Testis (tissue), 5 donors: ENCODE measurements at places on chromosomes 7 and 10.
A peak's percentile ranks its signal among the peaks of the same experiment; 100 is the strongest.

DNA sequence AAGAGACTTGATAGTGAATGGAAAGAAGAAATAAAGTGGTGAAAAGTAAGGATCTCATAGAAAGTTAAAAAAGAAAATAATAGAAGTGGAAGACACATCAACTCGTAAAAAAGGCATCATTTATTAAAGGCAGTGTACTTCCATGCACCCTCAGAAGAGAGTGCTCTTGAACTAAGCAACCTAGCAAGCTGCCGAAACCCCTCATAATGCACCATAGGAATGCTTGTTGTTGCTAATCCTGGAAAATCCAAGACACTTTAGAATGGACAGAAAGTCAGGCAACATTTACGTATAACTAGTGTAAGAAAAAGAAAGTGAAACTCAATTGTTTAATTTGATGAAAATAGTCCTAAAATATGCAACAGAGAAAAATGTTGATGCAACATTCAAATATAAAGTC lies 12.8 kb downstream of the TFPI2 start:
- DNase-seq, result no peak

GRCh38 chr10:59809644-59809974 lies 56.4 kb upstream of the MRLN start:
- DNase-seq, result no peak

DNA sequence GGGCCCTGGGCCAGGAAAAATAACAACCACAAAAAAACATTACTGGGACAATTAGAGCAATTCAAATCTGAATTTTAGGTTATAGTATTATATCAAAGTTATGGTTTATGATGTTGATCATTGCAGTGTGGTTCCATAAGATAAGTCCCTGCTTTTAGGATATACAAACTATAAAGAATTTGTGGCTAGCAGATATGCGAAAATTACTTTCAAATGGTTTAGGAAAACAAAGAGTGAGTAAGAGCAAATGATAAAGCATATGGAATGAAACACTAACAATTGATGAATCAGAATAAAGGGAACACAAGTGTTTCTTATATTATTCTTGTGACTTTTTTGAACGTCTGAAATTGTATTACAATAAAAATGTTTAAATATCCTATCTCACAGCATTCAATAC lies 64.4 kb upstream of the HECTD2 start:
- no peak for DNase-seq

DNA sequence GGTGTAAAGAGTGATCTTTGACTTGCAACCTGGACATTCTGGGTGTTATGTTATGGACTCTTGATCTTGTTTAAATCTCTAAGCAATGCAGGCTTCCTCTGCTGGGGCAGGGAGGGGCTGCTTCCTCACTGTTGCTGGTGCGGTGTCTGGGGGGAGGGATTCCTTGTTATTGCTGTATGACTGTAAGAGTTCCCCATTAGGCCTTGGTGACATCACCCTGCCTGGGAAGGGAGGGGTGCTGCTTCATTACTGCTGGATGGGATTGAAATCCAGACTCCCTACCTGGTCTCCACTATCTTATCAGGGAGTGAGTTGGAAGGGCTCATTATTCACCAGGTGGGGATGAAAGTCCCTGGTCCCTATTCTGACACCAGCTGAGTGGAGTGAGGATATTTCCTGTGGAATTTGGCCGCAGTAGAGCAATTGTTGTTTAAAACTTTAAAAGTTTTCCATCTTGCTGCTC lies 8.8 kb downstream of the OGDH start:
- DNase-seq, result peak; percentile 35

- DNase-seq, result no peak
Observed at GRCh38 chr7:103691291-103691690, 245.3 kb upstream of the SLC26A5 start.

DNA sequence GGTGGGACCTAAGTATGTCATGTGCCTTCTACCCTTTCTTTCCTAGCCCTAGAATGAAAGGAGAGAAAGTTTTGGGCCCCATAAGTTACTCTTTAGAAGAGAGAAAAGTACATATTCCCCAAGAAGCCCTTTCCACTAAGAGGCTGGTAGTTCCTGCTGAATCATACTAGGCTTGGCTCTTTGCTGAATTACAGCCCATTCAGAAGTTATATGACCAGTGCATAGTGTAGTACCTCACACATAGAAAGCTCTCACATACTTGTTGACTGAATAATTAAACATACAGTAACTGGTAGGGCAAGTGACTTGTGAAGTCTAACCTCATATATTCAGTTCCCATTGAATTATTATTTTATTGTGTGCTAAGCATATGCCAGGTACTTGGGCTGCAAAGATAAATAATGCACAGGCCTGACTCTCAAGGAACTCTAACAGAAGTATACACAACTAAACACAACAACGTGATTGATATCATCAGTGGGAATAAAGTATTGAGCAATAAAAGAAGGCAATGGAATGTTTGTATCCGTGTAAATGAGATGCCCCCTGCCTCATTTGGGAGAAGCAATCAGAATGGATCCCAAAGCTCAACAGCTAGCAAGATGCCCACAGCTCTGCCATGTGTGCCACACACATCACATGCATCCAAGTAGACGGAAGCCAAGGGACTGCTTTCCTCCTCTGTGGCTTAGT lies 38.9 kb upstream of the UBN2 start:
- no peak for DNase-seq

- DNase-seq, result no peak
Observed at GRCh38 chr10:36621346-36621745, 504.1 kb upstream of the ANKRD30A start.

DNA sequence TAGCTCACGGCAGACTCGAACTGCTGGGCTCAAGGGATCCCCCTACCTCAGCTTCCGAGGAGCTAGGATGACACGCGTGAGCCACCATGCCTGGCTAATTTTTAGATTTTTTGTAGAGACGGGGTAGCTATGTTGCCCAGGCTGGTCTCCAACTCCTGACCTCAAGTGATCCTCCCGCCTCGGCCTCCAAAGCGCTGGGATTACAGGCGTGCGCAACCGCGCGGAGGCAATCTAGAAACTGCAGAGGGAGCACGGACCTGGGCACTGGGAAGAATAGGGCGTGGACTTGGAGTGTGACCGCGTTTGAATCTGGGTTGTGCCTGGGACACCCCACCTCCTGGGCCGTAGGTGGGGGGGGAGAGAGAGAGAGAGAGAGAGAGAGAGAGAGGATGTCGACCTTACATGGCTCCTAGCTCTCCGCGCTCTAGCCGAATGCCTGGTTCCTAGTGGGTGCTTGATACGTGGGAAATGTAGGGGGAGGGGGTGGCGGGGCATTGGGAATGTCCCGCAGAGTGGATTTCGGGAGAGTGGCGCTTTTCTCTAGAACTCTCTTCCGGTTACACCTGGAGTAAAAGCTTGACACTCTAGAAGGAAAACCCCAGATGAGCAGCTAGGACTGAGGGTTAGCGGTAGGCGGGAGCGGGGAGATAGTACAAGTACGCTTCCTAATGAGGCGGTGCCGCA lies 1.2 kb upstream of the MAP3K8 start:
- DNase-seq, result peak; percentile 26

GRCh38 chr7:151244841-151245346 lies 3.6 kb downstream of the SMARCD3 start:
- no peak for DNase-seq

- DNase-seq, result no peak
Observed at GRCh38 chr7:74338366-74339108, 49.3 kb downstream of the CLIP2 start.

DNA sequence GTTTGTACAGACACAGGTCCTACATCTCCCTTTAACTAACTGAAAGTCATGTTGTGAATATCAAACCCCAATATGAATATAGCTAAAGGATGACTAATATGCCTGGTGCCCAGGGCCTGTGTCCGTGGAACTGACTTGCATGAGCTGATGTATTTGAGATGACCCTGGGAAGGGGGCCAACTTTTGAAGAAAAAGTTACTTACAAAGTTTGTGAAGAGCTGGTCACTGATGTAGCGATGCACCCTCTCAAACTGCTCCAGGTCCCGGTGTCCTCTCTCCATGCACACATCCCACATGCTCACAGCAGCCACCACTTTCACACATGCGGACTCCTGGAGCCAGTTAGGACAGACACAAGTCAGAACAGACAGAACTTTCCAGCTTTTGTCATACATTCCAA lies 106.2 kb downstream of the ABCC2 start:
- DNase-seq, result peak; percentile 83

- no peak for DNase-seq
Observed at GRCh38 chr10:34018129-34018528, 683.7 kb upstream of the NRP1 start.

DNA sequence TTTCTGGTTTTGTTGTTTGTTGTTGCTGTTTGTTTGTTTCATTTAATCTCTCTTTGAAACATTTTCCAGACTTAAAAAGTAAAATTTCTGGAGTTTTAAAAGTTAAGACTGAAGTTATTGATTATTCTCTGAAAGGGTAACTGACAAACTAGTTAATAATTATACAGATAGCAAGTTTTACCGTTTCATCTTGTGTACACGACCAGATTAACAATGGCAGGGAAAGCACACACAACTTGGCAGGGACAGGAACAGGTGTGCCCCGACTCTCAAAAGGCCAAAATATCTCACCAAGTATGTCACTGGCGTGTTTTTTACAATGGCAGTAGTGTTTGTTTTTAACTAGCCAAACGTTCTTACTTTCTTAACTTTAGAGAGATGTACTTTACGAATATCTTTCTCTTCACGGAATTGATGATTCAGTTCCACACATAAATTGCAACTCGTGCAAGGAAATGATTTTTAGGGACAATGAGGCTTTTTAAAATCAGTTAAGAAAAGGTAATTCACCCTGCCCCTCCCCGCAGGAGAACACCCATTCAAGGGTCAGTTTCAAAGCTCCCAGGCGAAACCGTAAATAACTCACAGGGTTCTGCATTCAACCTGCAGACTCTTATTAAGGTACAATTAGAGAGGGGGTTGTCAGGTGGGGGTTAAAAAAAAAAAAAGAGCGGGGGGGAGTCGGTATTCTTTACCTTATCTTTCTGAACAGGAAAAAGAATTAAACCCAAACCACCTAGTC lies 3.5 kb downstream of the CTBP2 start:
- no peak for DNase-seq

DNA sequence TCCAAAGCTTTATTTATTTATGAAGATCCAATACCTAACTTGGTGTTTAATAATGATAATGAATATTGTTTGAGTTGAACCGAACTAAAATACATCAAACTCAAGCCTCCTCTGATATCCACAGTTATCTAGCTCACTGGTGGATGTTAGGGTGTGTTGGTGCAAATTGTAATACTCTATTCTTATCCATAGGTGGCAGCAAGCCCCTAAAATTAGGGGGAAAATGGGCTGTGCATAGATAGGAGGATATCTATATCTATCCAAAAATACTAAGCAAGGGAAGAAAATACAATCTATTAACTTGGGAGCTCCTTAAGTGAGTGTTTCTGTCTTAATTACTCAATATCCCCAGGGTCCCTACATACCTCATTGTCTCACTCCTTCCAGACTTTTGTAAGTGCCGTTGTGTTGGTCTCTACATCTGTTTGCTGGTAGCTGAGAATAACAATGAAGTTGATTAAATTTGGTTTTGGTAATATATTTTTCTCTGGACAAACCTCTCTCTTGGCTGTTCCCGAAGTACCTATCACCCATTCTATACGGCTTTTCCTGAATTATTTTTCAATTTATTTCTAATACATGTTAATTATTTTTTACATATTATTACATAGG lies 55.0 kb upstream of the VWDE start:
- no peak for DNase-seq

DNA sequence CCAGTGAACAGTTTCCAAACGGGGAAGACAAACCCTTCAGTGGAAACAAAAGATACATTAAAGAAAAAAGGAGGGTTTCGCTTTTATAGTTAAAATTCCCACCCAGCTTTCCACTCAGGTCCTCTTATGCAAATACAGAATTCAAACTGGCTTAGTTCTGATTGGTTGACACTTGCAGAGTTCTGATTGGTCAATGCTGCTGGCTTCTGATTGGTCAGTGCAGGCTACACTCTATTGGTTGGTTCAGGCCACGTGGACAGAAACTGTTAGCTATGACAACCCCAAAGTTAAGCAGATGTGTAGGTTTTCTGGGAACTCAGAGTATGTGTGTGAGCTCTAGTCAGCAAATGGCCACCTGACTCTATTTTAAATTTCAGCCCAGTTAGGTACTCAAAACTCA lies 80.0 kb downstream of the FBXL13 start:
- peak; percentile 75 for DNase-seq

GRCh38 chr10:34319197-34319846 lies 495.8 kb downstream of the PARD3 start:
- peak; percentile 21 for DNase-seq

DNA sequence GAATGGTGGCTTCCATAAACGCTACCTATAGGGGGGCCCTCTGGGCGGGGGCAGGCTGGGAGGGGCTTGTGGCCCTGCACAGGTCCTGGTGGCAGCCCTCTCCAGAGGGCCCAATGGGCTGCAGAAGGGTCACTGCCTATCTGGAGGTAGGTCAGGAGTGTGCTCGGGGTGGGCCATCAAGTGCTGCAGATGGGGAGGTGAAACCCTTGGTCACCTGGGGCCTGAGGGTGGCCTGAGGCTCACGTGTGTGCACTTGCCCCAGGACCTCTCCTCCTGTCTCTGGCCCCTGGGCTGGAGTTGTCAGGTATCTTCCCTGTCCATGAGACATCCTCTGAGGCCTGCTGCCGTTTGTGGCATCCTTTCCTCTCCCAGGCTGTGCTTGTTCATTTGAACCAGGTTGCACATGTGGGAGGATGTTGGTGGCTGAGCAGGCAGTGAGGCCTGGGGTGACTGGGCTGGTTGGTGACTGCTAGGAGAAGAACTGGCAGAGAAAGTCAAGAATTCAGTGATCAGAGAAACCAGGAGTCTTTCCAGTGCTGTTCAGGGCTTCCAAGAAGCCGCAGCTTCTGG lies 21.1 kb upstream of the SH2D4B start:
- no peak for DNase-seq

DNA sequence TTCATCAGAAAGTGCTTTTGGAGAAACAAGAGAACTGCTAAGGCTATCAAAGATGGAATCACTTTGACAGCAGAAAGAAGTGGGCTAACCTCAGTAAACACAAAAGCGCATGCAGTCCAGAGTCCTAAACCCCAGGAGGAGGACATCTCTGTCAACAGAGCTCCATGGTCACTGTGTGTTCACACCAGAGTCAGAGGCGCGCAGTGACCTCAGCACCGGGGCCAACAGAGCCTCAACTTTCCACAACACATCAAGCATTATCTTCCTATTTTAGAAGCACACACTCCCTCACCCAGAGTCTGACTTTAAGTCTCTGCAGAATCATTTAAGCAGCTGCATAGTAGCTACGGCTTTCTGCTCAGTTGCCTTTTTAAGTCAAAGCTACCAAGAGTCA lies 195.3 kb downstream of the DIP2C start:
- DNase-seq, result no peak

DNA sequence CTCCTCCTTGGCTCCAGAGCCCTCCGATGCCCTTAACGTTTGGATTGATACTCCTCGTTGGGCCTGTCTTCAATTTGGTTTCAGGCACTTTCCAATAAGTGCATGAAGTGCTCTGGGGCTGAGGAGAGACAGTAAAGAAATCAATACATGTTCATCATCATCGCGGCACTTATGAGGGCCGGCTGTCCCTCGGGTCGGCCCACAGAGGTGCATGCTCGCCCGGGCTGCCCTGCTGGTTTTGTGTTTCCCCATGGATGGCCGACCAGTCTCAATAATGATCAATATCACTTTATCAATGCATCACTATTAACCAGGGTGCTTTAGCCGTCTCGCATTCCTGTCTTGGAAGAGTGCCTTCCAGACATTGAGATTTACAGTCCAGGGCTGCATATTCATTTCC lies 154.2 kb downstream of the EBF3 start:
- DNase-seq, result no peak

GRCh38 chr10:132883391-132883881 lies 58.9 kb downstream of the CFAP46 start:
- no peak for DNase-seq
